NCI-H2029 treated with DMSO at 0.1 percent for 48 hours (cell line): ENCODE measurements at places on chromosomes 4 and X.
A peak's percentile ranks its signal among the peaks of the same experiment; 100 is the strongest.

- peak; percentile 52 for DNase-seq
Observed at GRCh38 chr4:94452476-94453371, 982 bp downstream of the PDLIM5 start.

GRCh38 chr4:43286137-43286536 is 393.6 kb downstream of the GRXCR1 start:
- no peak for DNase-seq

DNA sequence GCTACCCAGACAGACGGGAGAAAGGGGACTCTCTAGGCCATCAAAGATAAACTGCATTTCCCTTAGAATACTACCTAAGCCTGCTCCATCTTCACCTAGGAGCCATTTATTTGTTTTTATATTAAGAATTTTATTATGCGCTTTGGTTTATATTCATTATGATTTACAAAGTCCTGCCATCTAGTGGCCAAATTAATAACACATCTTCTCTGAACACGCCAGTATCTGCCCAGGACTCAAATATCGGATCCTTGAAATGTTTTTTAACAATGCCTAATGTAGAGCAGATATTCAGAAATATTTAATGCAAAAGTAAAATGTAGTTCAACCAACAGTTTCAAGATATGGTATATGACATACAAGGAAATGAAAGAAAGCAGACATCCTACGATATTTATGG is 20.8 kb upstream of the PRPS2 start:
- DNase-seq: no peak

DNA sequence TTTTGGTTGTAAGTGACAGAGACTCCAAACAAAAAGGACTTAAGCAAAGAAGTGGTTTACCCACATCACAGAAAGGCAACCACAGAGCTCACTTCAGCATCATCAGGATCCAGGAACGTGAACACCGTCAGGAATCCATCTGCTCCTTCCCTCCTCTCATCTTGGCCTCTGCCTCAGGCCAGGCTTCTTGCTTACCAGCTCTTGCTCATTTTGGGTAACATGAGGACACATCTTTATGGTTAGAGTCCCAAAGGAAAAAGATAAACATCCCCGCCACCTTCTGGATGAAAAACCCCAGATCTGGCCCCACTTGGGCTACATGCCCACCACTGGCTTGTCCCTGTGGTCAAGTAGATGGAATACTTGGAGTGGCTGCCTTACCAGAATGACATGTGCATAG is 176.8 kb upstream of the RPL34 start:
- DNase-seq: no peak

DNA sequence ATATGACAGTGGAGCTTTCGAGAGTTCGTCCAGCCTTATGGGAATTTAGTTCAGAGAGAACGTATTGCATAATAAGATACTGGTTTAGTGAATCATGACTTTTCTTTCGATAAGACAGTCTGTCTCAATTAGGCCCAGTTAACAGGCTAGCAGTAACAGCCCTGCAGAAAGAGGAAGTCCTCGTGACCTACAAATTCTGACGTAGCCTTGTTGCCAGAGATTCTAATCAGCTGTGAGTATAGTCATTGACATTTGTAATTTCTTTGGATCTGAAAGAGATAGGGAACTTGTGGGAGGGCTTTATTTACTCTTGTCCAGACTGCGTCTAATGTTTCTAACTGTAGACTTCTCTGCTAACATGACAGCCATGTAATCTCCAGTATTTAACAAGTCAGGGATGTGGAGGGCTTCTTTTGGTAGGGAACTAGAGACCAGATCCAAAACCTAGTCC is 15.8 kb downstream of the ART3 start:
- DNase-seq: no peak

DNA sequence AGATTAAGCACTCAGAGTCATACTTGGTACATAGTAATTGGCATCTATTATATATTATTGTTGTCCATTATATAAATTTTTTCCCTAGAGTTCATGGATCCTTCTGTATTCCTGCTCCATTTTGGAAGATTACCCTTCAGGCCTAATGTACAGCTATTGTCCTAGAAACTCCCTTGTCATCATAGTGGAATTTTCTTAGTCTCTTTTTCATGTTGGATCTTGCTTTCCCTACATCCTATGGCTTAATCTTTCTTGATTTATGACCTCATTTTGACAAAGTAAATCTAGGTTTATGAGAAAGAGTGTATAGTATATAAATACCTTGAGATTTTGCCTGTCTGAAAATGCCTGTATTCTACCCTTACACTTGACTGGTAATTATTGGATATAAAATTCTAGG is 22.1 kb downstream of the ARMCX4 start:
- DNase-seq: no peak

- DNase-seq: peak; percentile 35
Observed at GRCh38 chr4:47704693-47705325, 133.1 kb downstream of the CORIN start.

DNA sequence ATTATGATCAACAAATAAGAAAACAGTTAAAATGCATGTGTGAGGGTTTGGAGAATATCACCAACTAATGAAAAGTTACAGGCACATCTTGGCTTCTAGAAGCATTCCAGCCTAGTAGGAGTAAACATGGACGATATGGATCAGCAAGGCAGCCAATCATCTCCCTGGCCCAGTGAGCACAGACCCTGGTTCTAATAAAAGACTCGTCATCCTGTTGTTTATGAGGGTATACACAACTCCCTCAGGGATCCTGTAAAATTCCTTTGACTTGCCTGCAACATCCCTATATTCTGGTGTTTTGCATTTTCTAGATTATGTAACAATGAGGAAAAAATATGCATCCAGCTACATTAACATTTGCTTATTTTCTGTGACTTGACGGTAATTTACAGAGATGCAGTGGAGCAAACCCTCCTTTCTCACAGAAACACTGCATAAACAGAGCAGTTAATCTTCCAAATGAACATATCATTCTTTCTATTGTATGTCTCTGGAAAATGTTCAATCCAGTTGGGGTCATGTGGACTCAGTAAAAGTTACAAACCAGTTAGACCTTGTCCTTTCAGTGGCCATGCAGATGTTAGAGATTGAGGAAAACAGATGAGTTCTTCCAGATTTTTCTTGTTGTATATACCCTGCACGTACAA is 88.9 kb upstream of the NDP start:
- no peak for DNase-seq

DNA sequence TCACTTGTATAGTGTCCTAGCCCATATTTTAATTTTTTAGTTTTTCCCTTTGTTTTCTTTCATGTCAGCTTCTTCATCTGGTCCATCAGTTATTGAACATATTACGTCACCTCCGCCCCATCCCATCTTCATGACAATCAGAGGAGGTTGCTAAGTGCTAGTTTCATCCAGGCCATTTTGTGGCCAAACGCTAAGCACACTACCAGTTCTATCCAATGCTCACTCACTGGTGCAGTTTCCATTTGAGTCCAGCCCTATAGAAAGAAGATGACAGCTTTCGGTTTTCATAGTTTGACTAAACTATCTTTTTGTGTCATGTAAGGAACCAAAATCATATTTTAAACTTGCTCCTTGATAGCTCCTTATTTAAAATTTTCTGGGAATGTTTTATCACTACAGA is 304.2 kb downstream of the TENM3 start:
- DNase-seq: no peak

GRCh38 chrX:52995987-52996331 is 37.6 kb upstream of the FAM156A start:
- no peak for DNase-seq

DNA sequence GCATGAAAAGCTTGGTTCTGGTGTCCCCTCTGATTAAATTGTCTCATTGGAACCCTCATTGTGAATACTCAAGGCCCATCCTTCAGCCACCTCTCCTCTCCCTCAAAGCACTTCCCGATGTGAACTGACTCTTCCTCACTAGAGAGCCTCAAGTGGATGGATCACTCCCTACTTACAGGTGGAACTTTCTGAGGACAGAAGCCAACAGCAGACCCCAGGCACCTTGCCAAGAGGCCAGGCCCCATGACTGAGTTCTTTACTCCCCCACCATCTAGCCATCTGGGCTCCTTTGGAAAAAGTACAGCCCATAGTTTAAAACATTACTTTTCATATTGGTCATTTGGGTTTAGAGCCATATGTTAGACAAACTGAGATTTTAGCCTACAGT is 224.1 kb downstream of the SHROOM3 start:
- no peak for DNase-seq

- no peak for DNase-seq
Observed at GRCh38 chrX:116009861-116010710, 160.5 kb upstream of the AGTR2 start.

DNA sequence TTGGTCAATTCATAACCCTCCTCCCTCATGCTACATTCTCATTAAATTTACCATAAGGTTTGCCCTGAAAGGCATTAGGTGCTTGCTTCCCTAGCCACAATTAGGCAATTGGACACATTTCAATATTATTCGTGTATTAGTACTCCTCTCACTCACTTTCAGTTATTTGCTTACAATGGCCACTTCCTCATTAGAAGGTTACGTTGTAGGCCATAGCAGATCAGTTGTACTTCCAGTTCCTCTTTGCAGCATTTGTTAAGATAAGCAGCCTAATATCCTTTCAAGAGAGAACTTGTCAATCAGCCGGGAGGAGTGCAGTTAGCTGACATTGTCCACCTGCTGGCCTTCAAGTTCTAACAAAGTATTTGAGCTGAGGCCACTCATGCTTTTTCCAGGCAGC is 1017.2 kb downstream of the PCDH7 start:
- DNase-seq: no peak

- DNase-seq: no peak
Observed at GRCh38 chr4:76341063-76341462, 34.5 kb downstream of the STBD1 start.

DNA sequence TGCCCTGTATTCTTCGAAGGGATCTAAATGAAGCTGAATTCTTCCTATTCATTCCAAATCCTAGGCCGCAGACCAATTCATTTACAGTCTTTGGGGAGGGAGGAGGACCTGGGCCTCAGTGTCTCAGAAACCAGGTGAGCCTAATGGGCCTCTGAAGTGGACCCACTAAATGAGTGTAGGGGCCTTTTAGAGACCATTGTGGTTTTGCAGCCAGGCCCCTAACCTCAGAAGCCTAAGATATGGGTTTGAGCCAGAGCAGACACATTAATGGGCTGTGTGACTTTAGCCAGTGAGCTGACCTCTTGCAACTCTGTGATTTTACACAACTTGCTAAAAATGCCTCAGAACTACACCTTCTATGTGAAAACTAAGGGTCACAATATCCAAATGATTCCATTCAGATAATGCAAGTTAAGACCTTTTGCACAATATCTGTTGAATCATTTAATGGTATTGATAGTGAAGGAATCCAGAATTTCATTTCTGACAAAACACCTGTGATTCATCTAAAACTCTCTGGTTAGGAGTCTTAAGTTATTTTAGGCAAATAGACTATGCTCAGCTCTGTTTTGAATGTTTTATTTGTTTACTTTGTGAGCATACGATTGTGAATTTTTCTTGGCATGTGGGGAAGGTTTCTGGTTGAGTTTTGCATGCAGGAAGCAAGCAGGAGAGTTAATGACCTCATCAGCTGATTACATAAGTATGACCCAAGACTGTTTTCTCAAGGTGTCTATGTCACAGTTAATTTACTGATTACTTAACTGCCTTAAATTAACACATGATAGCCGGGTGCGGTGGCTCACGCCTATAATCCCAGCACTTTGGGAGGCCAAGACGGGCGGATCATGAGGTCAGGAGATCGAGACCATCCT is 75.0 kb downstream of the EVC start:
- DNase-seq: no peak

- DNase-seq: no peak
Observed at GRCh38 chr4:59063015-59063720, 1953.0 kb upstream of the IGFBP7 start.

DNA sequence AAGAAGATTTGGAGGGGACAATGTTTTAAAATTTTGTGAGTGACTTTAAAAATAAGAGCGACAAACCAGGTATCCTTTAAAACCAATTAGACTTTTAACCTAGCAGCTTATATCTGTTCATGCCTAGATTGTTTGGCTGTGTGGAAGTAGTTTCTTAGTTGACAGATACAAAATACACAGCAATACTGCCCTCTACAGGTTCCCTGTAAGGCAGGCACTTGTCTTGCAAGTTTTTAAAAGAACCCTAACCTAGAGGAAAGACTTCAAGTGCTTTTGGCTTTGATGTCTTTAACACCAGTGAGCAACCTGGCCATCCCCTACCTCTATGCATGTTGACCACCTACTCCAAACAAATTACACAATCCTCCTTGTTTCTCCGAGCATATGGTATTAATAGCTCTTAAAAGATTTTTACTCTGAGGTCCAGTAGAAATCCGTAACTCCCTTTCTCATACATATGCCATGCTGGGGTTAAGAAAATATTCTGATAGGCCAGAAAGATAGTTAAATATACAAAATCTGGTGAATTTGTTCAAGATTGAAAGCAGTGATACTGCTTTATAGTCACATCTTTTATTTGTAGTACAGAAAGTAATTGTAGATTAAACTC is 273.0 kb downstream of the ARHGAP24 start:
- peak; percentile 85 for DNase-seq

DNA sequence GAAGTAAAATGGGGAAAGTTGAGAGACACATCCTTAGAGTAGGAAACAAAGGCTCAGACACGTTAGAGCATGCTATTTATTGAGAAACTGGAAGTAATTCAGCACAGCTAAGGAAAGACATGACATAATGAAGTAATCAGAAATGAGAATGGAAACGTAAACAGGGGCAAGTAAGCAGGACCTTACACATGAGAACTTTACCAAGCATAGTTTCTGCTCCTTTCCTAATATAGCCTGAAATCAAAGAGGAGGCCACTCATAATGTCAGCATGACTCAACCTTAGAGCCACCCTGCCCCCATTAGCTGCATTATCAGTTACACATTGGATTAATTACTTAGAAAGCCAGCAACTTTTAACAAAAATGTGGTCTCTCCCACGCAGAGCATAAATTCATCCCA is 558.3 kb upstream of the GRIA3 start:
- no peak for DNase-seq

GRCh38 chr4:183244019-183244418 is 76.1 kb downstream of the CLDN22 start:
- no peak for DNase-seq

GRCh38 chr4:121594796-121595526 is 101.8 kb downstream of the ANXA5 start:
- no peak for DNase-seq

DNA sequence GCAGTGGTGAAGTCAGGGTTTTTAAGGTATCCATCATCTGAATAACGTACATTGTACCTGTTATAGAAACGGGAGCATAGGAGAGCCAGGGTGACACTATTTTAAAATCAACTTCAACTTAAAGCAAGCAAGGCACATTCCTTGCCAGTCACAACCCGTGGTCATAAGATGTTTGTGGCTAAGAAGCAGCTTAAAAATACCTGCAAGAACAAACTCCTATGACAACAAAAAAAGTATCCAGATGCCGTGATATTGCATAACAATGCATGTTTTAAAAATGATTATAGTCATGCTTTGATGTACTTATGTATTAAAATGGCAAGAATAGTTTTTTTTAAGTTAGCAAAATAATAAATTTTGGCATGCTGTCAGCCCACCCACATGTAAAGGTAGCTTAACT is 16.5 kb upstream of the SYNPO2 start:
- no peak for DNase-seq

GRCh38 chr4:55013431-55013955 is 111.9 kb downstream of the KDR start:
- DNase-seq: no peak
